Activated CD4-positive, alpha-beta T cell treated with anti-CD3 and anti-CD28 coated beads for 48 hours (primary cell): ENCODE measurements at places on chromosomes 16 and 17.
A peak's percentile ranks its signal among the peaks of the same experiment; 100 is the strongest.

DNA sequence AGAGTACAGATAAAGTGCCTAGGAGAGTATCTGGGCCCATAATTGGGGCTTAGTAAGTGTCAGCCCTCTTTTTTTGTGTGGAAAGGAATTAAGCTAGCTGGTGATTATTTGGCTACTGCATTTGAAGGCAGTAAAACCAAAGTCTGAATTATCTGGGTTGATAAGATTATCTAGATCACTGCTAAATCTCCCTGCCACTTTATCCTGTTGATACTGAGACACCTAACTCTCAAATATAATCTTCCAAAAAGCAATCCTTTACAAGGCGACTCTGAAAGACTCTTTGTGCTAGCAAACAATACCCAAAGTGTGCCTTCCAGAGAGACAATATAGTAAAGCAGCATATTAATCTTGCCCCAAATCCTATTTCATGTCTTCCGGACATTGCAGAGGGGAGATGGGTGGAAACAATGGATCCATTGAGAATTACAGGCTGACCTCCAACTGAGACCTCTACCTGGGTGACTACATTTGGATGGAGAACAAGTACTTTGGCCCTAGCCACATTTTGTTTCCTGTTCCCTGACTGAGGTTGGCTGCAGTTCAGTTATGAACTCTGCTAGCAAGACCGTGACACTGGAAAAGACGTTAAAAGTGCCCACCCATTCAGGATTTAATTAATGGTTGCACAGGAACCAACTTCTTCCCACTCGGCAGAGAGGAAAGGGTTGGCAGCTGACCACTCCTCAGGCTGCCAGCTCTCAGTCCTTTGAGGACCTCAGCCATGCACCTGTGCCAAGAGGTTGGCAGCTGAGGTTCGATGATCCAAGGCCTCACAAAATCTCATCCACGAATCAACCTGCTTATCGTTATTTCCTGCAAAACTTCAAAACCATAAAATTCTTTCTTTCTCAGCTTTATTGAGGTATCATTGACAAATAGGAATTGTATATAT, 72.6 kb downstream of the SYCE1L start:
- no peak for DNase-seq

DNA sequence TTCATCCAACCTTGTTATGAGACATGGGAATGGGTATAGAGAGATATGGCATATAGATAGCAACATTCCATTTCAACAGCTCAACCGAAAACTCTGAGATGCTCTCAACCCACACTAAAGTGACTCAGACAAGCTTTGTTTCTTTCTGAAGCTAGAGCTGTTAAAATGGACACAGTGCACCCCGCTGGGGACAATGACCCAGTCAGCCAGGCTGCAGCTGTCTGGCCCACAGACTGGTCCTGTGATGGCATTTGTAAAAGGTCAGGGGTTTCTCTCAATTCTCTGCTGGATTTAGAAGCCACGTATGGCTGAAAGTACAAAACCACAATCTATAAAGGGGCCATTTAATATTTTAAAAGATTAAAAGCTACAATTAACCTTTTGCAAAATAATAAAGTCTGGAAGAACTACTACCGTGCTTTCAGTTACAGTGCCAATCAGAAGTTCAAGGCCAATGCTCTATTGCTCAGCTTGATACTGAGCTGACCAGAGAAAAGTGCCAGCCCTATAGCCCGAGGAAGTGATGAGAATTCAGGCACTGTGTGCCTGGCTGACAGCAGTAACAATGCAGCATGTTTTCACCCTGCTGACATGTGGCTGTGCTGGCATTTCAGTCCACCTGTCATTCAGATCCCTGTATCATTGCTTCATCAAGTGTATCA, 60.2 kb downstream of the TEX2 start:
- DNase-seq, result no peak

DNA sequence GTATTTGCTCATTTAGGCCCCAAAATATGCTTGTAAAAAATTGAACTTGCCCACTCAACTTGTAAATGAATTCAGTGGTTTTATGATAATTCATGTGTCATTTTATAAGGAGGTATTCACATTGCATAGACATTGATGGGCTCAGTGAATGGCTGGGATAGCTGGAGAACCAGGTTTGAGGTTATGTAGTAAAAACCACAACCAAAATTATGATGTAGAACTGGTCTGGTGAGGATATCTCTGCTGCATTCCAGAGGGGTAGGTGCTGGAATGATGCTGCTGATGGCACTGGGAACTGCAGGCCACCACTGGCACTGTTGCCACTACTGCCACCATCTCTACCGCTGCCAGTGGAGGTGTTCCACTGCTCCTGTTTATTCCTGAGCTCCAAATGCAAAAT, 21.5 kb upstream of the RABEP1 start:
- DNase-seq, result no peak

DNA sequence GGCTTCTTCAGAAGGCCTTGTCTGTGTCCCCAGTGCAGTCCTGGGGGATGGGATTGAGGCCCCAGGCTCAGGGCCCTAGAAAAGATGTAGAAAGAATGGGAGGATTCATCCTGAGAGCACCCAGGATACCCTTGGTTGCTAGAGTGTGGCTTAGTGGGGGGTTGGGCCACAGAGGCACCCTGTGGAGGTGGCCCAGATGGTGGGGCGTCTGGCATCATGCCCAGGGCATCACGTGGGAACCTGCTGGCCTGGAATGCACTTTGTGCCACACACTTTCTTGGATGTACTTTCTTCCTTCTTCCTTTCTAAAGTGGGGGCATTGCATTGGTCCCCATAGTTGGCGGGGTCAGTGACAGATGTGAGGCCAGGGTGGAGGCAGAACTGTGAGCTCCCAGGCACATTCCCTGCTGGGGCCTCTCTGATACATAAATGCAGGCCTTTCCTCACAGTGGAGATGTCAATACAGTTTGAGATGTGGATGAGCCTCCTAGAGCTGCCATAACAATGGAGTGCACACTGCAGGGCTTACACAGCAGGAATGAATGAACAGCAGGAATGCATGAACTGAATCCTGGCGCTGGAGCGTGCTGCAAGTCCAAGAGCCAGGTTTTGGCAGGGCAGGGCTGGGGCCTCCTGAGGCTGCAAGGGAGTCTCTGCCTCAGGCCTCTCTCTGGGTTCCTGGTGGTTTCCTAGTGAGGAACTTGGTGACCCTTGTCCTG, 43.3 kb downstream of the MGAT5B start:
- DNase-seq, result no peak

- no peak for DNase-seq
These were observed 97.0 kb downstream of the MAF start for GRCh38 chr16:79503511-79503910.

- no peak for DNase-seq
These were observed 58.4 kb downstream of the ELAC2 start for GRCh38 chr17:12959441-12959840.

- DNase-seq, result no peak
These were observed 57.1 kb downstream of the MYO1D start for GRCh38 chr17:32819787-32820186.

DNA sequence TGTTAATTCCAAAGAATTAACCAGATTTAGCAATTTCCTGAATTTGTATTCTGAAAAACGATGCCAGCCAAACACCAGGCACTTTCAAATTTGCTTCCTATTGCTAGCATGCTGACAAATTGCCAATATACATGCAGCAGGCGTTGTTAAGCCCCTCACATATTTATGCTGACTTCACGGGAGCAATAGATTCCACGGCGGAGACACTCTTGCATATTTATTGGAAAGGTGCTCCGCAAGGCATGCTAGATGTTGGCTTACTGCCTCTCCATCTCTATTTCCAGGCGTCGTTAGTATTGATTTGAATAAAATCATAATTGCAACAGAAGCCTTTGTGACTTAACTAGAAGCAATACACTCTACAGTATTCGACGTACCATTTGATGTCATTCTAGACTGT, 211.0 kb upstream of the IRX5 start:
- DNase-seq, result no peak

- DNase-seq, result no peak
These were observed 11.5 kb upstream of the BPTF start for GRCh38 chr17:67813803-67814180.

GRCh38 chr16:4752351-4753100, 14.4 kb downstream of the ZNF500 start:
- DNase-seq, result no peak

- DNase-seq, result peak; percentile 93
These were observed 627 bp upstream of the TSPOAP1 start for GRCh38 chr17:58329035-58329809.

- no peak for DNase-seq
These were observed 19.6 kb upstream of the GOT2 start for GRCh38 chr16:58753711-58754134.

GRCh38 chr16:52451971-52452421, 94.9 kb downstream of the TOX3 start:
- DNase-seq, result no peak

GRCh38 chr17:80279895-80280294, 19.2 kb downstream of the RNF213 start:
- no peak for DNase-seq

- DNase-seq, result no peak
These were observed 1.5 kb upstream of the ELOB start for GRCh38 chr16:2778630-2778958.

DNA sequence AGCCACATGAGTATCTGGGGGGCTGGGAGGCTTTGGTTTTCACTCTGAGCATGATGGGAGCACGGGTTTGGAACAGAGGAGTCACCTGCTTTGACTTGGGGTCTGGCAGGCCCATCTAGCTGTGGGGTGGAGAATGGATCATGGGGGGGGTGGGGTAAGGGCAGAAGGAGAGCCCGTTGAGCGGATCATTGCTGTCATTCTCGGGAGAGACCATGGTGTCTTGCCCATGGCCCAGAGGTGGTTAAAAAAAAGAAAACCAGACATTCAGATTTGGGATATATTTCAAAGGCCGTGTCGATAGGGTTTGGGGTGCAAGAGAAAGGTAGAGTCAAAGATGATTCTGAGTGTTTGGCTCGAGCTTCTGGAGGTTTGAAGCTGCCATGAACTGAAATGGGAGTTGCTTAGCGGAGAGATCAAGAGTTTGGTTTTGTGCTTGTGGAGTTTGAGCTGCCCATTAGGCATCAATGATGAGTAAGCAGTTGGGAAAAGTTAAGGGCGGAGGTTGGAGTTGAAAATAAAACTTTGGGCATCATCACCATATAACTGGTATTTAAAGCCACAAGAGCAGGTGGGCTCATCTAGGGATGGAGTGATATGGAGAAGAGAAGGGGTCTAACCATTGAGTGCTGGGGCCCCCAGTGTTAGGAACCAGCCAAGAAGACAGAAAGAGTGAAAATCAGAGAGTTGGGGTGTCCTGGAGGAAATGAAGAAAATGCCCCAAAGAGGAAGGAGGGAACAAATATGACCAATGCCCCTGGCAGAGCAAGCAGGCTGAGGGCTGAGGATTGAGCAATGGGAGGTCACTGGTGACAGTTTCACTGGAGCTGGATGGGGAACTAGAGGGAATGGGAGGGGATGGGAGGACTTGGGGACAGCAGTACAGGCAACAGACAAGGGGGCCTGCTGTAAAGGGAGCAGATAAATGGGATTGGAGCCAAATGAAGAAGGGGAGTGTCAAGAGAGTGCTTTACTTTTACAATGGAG, 1.9 kb downstream of the NOD2 start:
- DNase-seq, result no peak

GRCh38 chr17:80456465-80457235, 19.8 kb downstream of the NPTX1 start:
- DNase-seq, result no peak

- DNase-seq, result no peak
These were observed 8.3 kb upstream of the SNF8 start for GRCh38 chr17:48952904-48953303.
